Panc1 (cell line): ENCODE measurements at places on chromosomes 6 and 20. TPM values are rescaled to one million over a fixed set of nuclear protein-coding genes. Genes with fewer than 3 reads are reported as not detected.

LY6G5B gene
- 21.2 TPM for total RNA-seq

TFAP2B gene
- not detected for total RNA-seq

EDEM2 gene
- total RNA-seq = 34.7 TPM

KIAA1755 gene
- 0.08 TPM for total RNA-seq

EDN3 gene
- total RNA-seq = not detected

GGTLC1 gene
- 0.18 TPM for total RNA-seq

SLC22A7 gene
- not detected for total RNA-seq

GABRR1 gene
- not detected for total RNA-seq

ELOVL5 gene
- total RNA-seq = 218 TPM

GNAS-AS1 gene
- not detected for total RNA-seq

SIGLEC1 gene
- 0.03 TPM for total RNA-seq

DOK5 gene
- 0.18 TPM for total RNA-seq

CDYL gene
- 61.4 TPM for total RNA-seq

ADAT2 gene
- total RNA-seq = 6.4 TPM

BPIFB2 gene
- not detected for total RNA-seq

PDE7B gene
- 0.03 TPM for total RNA-seq

DNA sequence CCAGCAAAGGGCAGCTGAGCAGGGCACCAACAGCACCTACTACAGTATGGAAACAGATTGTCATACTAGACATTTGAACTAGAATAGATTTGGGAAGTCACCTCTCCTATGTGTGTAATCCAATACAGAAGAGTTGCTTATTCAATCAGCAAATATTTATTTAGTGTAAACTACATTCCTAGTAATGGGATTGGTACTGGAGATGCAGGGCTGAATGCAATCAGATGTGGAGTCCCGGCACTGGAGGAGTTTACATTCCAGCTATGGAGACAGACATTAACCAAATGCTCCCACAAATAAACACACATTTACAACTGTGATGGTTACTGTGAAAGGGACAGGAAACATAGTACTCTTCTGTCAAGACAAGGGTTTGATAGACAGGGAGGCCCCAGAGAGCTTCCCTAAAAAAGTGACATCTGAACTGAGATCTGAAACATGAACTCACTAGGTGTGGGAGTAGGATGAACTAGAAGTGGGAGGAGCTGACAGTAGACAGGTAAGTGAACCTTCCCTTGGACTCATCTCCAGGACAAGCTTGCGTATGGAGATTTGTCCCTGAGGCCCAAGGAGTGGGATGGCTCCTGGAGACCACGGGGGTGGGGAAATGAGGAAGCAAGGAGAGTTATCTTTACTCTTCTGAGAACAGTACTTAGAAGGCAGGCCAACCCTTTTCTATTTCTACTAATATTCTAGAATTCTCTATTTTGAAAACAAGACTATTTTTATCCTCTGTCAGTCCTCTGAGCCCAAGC is 420.5 kb downstream of the MAFB start:
- no peak for DNase-seq

- no peak for DNase-seq
These were observed 54.7 kb downstream of the OR2B6 start for GRCh38 chr6:28011722-28012121.

- DNase-seq = no peak
These were observed 74.8 kb upstream of the JARID2 start for GRCh38 chr6:15171026-15171425.

DNA sequence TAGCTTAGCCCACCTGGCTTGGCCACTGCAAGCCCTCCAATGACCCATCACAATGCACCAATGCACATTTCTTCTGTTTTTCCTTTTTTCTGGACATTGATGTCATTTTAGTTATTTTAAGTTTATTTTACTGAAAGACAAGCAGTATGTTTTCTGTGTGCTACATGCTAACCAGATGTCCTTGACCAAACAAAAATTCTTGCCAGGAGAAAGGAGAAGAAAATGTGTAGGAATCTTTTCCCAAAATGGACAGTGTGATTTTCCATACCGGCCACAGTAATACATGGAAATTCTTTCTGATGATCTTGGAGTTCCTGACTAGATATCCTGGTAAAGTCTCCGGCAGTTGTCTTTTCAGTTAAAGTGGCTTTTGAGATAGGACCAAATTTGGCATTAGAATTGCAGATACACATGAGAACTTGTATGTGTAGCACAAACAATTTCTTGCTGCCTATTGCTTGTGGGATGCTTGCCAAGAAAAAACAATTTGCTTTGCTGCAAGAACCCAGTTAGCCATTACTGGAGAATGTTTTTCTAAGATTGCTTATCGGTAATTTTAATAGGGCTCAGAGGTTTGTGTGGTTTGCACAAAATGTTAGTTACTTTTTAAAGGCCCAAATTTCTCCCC is 696.5 kb upstream of the CITED2 start:
- DNase-seq = no peak

- DNase-seq = no peak
These were observed 456.4 kb upstream of the MANEA start for GRCh38 chr6:95120984-95121383.

DNA sequence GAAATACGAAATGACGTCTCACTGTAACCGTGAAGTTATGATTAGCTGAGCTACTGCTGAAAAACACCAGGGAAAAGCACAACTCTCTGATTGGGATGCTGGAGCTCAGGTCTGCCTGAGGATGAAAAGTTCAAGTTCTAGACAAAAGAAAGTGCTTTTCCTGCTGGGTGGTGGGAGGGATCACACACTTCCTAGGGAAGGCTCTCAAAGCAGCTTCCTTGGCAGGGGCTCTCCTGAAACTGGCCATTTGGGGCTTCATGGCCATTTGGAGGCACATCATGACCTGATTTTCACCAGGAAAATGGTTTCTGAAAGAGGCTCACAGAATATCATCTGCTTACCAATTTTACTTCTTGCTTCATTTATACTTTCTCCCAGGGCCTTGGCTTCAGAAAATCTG is 97.1 kb upstream of the KCNK16 start:
- DNase-seq = no peak

DNA sequence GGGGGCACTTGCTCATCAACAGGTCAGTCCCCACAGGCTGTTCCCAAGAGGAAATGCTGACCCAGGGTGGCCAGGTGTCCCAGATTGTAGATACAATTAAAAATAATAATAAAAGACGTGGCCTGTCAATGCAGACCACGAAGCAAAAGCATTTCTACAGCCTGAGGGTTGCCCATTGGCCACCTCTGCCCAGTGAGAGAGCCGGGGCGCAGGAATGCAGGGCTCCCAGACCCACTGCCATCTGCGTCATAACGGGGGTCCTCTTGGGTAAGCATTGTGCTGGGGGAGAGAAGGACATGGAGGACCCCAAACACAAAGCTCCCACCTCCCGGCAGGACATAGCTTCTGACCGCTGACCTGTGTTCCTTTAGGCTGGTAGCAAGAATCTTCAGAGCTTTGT is 22.9 kb upstream of the AFDN start:
- DNase-seq = no peak

GRCh38 chr6:81843302-81843701 is 90.8 kb upstream of the TENT5A start:
- DNase-seq = no peak

DNA sequence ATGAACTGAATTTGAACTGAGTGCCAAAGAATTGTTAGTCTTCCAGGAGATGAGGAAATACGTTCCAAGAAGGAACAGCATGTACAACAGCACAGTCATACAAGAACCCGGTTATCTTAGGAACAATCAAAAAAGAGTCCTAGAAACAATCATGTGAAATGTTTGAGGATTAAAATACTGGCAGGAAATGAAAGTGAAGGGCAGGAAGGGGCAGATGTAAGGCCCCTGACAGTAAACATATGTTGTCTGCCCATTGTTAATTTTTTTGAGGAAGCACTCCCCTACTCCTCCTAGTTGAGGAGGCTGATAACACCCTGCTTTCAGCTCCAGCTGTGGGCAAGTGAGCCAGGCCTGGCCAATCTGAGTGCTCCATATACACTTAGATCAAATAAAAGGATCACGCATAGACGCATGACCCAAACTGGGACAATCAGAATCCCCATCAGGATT is 220.9 kb downstream of the HACE1 start:
- no peak for DNase-seq

GRCh38 chr20:53706466-53707370 is 113.1 kb upstream of the ZNF217 start:
- no peak for DNase-seq

GRCh38 chr6:132259070-132259469 is 142.2 kb downstream of the MOXD1 start:
- DNase-seq = peak; percentile 7

DNA sequence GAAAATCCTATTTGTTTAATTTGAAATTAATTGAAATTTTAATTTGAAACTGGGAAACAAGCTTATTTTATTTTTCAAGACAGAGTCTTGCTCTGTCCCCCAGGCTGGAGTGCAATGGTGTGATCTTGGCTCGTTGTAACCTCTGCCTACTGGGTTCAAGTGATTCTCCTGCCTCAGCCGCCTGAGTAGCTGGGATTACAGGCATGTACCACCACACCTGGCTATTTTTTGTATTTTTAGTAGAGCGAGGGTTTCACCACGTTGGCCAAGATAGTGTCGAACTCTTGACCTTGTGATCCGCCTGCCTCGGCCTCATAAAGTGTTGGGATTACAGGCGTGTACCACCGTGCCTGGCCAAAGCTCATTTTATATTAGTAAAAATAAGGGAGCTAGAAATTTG is 4.2 kb downstream of the SRSF3 start:
- DNase-seq = no peak

DNA sequence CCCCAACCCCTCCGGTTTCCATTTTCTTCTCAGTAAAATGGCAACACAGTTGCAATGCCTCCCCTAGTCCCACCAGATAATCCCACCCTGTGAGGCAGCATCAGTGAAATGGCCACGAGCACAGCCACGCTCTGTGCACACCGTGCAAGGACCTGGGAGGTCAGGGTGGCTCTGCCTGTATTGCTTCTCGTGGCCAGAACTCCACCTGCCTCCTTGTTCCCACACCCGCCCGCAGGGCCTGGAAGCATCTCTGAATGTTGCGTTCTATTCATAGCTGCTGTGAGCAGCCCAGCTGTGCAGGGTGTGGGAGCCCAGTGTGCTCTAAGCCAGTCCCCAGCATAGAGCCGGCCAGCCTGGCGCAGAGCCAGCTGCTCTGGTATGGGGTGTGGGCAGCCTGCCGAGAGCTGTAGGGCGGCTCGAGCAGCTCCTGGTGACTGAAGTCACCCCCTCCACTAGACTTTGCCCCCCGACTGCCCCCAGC is 161.1 kb downstream of the DLL1 start:
- DNase-seq = no peak

- no peak for DNase-seq
These were observed 13.5 kb downstream of the NCOA7 start for GRCh38 chr6:125804264-125804663.

- no peak for DNase-seq
These were observed 13.2 kb upstream of the PARD6B start for GRCh38 chr20:50717974-50718761.

- DNase-seq = peak; percentile 89
These were observed 13.4 kb upstream of the BTN3A2 start for GRCh38 chr6:26351544-26351953.

- DNase-seq = no peak
These were observed 26.8 kb downstream of the ZNF451 start for GRCh38 chr6:57116776-57117175.

- no peak for DNase-seq
These were observed 116.6 kb upstream of the DUSP22 start for GRCh38 chr6:175680-176079.

DNA sequence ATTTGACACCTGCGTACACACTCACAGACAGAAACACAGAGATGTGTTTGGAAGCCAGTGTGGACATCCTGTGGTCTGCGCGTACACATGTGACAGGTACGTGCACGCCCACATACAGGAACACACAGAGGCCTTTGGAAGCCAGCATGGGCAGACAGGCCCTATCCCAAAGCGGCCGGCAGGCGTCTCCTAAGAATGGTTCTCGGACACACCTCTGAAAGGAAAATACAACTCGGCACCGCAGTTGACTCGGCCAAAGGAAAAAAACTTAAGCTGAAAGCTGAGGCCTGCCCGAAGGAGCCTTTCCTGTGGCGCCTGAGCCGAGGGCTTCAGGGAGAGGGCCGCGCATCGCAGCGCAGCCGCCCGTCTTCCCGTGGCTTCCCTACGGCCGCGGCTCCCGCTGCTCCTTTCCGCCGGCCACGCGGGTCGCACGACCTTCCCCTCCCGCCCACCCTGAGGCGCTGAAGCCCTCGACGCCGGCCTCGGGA is 1.4 kb upstream of the CEP43 start:
- peak; percentile 56 for DNase-seq

DNA sequence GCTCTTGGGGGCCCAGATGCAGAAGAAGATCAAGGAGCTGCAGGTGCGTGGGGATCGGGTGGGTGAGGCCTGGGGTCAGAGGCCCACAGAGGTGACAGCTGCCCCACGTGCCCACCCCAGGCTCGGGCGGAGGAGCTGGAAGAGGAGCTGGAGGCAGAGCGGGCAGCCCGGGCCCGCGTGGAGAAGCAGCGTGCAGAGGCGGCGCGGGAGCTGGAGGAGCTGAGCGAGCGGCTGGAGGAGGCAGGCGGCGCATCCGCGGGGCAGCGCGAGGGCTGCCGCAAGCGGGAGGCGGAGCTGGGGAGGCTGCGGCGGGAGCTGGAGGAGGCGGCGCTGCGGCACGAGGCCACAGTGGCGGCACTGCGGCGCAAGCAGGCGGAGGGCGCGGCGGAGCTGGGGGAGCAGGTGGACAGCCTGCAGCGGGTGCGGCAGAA is 41.5 kb downstream of the MYH7B start:
- DNase-seq = no peak

DNA sequence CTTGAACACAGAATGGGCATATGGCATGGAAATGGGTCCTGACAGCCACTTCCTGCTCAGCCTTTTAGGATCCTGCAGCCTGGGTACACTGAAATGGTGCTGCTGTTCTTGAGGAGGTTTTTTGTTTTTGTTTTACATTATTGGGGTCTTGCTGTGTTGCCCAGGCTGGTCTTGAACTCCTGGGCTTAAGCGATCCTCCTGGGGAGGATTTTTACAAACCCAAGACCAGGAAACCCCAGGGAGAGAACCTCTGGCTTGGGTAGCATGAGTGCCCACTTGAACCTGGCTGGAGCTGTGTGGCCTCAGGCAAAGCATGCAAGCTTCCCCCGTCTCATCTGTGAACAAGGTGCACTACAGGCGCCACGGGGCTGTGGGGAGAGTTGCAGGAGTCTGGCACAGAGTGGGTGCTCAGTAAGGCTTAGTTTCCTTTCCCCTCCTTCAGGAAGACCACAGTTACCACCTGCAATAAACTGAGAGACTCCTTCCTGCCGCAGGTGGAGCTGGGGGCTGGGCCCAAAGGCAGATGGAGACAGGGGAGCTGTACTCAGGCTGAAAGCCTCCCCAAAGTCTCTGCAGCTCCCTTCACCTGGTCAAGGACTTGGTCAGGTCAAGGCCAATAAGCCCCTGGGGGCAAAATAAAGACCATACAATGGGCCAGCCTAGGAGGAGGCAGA is 1.8 kb downstream of the SLA2 start:
- DNase-seq = no peak

GRCh38 chr6:24662236-24662635 is 4.5 kb downstream of the TDP2 start:
- no peak for DNase-seq

- DNase-seq = no peak
These were observed 31.5 kb upstream of the SRSF6 start for GRCh38 chr20:43426172-43426571.

DNA sequence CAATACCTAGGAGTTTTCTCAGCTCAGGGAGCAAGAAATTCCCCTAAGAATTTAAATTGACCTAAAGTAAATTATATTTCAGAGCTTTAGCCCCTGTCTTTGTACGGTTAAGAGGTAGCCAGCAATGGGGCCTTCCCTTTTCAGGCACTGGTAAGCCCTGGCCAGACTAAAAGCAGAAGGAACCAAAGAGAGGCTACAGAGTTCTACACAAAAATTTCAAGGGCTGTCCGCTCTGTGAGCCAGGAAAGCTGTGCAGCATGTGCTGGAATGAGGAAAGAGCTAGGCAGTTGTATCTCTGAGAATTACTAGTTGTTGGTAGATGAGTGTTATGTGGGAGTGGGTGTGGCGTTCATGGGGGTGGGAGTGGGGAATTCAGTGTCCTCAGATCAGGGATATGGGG is 96.3 kb upstream of the MAFB start:
- DNase-seq = no peak
